ENCODE measurements at places on chromosomes 13 and 19.

GRCh38 chr19:55384131-55384919 is at the start of gene TMEM238:
Gene TMEM238 (minus strand): TSS chr19:55384292. CDS start chr19:55384259, 33 bp downstream.
- no peak for DNase-seq

DNA sequence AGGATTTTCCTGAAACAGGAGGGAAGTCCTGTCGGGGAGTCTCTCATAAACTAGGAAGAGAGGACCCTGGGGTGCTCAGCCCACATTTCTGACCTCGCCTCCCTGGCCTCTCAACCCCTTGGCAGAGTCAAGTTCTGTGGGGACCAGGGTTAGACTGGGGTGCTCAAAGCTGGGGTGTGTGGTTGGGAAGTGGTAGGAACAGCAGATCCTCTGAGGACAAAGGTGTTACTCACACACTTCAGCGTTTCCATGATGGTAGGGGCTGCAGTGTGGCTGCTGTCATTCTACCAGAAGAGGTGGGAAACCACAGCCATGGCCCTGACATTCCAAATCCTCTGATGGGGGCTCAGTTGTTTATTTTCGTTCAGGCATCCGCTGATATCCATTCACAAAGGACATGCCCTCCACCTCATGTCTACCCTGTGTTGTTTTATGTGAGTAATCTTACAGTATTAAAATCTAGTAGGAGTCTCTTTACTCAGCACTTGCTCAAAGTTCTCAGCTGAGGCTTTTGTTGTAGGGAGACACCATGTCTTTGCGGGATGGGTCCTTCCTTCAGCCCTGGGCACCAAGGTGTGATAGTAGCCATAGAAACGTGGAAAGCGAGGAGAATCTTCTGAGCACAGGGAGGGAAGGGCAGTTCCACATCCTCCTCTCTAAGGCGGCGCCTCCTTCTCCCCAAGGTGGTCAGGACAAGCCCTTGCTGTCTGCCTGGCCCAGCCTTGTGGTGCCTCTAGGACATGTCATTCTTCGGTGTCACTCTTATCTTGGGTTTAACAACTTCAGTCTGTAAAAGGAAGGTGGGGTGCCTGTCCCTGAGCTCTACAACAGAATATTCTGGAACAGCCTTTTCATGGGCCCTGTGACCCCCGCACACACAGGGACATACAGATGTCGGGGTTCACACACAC is 1.5 kb downstream of the KIR2DL3 start:
- no peak for DNase-seq

DNA sequence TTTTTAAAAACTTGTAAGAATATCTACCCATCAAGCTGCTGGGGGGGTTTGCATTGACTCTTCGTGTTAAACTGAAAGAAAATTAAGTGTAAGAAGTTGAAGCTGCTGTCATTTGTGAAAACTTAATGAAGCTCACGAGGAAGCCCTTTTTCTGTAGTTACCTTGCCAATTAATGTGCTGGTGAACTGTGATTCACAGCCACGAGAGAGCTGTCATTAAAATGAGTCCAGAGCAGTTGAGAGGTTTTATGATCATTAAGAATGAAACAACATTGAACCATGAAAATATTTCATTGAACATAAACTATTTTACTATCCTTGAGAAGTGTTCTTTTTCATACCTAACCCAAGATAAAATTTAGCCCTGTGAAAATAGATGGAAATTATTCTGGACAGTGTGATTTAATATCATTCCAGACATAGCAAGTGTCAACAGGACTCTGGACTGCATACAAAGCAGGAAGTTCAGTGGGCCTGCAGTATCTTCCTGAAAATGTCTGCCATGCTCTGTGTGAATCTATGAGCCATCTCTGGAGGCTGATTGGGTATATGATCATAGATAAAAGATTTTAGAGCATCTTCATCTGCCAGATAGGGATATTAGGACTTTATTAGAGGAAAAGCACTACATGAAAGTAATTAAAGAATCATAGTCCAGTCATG is 53.8 kb downstream of the DPY19L3 start:
- DNase-seq, result no peak

DNA sequence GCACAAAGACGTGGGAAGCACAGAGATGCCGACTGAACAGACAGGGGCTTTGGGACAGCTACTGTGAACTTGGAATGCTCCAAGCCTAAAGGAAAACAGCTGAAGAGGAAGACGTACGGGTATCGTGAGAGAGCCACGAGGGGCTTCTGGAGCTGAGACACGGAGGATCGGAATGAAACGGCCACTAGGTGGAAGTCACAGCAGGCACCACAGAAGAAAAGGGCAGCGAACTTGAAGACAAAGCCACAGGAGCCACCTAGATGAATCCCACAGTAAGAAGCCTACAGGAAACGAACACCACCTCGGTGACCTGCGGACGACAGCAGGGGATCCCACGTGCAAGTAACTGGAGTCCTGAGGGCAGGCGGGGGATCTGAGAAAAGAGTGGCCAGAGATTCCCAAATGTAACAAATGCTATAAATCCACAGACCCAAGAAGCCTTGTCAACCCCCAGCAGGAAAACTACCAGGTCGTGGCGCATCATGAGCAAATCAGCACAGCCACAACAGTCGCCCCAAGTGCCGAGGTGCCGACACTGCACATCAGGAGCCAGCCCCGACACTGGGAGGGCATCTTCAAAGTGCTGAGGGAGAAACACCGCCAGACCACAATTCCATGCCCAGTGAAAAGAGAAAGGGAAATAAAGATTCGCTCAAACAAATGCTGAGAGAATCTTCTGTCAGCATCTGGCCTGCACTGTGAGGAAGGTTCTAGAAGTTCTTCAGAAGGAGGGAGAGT is 39.3 kb upstream of the ISYNA1 start:
- DNase-seq, result no peak

DNA sequence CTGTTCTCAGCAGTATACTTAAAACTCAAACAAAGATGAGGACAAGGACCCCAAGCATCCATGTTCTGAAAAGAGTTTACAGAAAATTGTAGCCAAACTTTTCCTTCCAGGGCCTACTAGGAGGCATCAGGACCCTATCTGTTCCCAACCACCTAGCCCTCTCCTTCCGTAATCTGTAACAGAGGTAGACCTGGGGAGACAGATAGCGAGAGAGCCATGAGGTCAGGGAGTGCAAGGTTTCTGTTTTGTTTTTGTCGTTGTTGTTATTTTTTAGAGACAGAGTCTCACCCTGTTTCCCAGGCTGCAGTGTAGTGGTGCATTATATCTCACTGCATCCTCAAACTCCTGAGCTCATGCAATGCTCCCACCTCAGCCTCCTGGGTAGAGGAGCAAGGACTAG is 83.9 kb upstream of the POSTN start:
- no peak for DNase-seq

DNA sequence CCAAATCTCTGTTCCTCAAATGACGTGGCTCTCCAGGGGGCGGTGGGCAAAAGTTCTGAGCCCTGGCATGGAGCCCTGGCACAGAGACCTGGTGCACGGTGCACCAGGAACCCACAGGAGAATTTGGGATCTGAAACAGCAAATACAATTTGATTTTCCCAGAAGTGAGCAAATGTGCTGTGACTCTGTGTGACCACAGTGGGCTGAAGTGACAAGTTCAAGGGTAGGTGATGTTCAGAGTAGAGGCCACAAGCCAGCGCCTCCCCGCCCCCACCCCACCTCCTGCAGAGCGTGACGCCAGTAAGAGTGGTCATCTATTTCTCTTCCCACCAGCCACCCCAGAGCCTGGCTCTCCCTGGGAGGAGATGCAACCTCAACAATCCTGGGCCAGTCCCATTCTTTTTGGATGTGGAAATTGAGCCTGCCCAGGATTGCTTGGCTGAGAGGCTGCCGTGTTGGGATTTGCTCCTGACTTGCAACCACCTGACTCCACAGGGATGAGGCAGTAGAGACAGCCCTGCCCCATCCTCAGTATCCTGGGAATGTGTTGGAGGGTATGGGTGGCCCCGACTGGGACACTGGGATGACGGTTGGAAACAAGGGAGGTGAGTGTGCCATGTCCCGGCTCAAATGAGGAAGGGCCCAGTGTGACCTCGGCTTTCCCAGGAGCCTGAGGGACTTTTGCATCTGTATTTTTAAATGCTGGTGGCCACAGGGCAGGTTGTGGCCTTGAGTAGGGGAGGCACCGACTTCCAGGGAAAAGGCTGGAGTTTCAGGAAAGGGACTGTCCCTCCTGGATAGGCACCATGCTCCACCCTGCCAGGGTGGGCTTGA is 11.1 kb upstream of the BCL3 start:
- no peak for DNase-seq

GRCh38 chr19:14061081-14061749 is 661 bp downstream of the PALM3 start:
- no peak for DNase-seq

DNA sequence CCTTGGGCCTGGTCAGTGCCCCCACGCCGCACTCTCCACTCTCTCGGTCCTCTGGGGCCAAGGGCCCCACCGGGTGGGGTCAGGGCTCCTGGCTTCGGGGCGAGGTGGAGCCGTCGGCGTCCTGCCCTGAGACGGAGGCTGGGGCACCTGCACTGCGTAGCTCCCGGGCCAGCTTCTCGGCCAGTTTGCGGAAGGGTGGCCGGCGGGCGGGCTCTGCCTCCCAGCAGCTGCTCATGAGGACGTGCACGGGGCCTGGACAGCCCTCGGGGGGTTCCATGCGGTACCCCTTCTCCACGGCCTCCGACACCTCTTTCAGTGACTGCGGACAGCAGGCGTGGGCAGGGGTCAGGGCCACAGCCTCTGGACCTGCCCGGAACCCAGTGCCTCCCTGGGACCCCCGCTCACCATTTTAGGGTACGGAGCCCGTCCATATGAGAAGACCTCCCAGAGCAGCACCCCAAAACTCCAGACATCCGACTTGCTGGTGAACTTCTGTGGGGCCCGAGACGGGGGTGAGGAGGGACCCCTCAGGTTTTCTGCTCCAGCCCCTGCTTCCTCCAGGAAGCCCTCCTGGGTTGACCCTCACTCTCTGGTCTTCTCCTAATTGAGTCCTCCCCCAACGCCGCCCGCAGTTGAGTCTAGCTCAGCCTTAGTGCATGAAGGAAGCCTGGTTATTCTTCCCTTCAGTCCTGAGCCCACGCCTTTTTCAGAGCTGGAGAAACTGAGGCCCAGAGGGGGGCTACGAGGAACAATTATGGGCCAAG is 6.3 kb upstream of the RAX2 start:
- DNase-seq, result no peak

- no peak for DNase-seq
Measured at GRCh38 chr19:4519521-4520277, 1.4 kb upstream of the PLIN4 start.

- no peak for DNase-seq
Measured at GRCh38 chr19:29840066-29840950, 28.5 kb downstream of the CCNE1 start.

GRCh38 chr19:39795001-39795400 is 16.3 kb downstream of the LEUTX start:
- DNase-seq, result no peak

Data from stimulated activated CD4-positive, alpha-beta T cell treated with anti-CD3 and anti-CD28 coated beads, Interleukin-1b, Interleukin-23, amount 100 ng/mL, for 1 hour (primary cell).